ENCODE measurements at places on chromosomes 11 and 22.

DNA sequence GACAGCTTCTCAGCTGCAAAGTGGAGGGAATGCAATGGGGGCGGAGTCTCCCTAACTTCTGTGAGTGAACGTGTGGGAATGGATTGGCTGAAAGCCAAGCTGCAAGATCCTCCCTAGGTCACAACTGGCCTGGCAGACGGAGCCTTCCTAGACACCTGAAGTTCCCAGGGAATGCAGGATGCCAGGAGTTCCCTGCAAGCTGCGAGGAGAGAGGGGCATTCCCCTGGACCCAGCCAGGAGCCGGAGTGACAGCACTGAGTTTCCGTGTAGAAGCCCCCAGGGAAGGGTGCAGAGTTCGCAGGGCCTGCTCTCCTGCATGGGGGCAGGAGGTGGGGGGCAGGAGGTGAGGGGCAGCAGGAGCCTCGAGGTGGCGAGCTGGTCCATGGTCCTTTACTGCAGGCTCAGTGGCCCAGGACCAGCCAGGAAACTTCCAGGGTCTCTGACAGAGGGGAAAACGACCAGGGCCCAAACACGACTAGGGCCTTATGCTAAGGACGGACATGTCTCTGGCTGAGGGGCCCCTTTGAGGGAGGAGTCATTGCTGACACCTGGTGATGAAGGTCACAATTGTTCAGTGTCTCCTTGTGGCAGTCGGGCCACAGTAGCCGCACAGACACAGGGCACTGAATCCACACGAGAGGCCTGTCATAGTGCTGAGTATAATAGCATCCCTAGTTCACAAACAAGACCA is 141.4 kb downstream of the FBXO7 start:
- no peak for DNase-seq

DNA sequence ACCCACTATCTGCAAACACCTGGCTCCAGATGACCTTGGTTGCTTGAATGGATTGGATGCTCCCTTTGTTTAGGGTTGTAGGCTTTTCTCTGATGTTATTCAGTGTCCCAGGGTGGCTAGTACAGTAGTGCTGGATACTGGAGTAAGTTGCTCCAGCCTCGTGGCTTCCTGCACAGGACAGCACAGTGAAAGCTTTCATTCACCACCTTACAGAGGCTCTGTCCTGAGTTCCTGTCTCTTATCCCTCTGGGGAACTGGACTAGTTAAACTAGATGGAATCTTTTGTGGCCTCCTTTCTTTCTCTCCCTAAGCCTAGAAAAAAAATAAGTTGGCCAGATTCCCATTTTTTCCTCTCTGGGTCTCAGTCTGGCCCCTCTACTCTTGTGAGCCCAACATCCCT is 42.6 kb downstream of the MRPL48 start:
- DNase-seq = no peak

GRCh38 chr11:8484251-8484650 is 109.8 kb downstream of the STK33 start:
- DNase-seq = no peak

DNA sequence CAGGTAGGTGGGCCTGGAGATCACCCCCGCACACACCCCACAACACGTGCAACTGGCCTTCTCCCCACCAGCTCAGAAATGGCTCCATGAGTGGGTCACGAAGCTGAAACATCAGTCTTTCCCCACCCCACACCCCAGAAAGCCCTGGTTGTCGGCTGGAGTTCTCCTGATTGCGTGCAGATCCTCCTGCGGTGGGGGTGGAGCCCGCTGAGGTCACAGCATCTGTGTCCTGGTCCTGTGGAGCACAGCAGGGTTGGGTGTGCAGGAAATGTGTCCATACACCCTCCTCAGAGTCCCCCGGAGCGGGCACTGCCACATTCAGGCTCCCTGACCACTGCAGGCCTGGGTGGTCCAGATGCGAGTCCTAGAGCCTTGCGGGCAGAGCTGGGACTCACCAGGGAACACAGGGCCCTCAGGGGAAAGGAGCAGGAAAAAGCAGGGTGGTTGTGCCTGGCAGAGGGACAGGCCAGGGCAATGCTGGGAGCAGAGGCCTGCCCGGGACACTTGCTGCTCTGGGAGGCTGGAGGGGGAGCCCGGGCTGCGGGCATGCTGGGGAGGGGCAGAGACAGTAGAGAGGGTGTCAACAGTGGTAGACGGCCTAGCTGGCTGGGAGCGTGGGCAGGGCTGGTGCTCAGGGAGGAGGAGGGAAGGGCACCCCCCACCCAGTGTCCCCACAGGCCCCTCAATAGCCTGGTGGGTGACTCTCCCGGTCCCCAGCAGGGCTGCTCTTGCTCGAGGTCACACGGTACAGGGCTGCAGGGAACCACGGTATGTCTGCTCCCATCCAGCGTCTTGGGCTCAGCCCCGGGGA is 42.4 kb upstream of the PPARA start:
- DNase-seq = no peak

- DNase-seq = no peak
Measured at GRCh38 chr11:37689951-37690350, 1091.9 kb upstream of the RAG2 start.

DNA sequence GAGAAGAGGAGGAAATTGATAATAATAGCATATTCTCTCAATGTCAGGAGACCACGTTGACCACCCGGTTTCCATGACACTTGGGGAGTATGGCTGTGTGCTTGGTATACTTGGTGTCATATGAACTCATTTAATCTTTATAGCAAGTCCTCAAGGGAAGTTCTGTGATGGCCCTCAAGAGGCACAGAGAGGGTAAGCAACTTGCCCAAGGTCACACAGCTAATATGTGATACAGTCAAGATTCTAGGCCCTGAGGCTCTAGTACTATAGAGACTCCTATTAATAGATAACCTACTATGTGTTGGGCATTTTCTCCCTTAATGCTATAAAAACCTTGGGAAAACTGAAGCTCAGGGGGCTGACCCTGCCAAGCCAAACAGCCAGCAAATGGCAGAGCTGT is 10.6 kb upstream of the CACNG2 start:
- DNase-seq = no peak

- no peak for DNase-seq
Measured at GRCh38 chr11:63920126-63920938, 3.4 kb upstream of the RCOR2 start.

DNA sequence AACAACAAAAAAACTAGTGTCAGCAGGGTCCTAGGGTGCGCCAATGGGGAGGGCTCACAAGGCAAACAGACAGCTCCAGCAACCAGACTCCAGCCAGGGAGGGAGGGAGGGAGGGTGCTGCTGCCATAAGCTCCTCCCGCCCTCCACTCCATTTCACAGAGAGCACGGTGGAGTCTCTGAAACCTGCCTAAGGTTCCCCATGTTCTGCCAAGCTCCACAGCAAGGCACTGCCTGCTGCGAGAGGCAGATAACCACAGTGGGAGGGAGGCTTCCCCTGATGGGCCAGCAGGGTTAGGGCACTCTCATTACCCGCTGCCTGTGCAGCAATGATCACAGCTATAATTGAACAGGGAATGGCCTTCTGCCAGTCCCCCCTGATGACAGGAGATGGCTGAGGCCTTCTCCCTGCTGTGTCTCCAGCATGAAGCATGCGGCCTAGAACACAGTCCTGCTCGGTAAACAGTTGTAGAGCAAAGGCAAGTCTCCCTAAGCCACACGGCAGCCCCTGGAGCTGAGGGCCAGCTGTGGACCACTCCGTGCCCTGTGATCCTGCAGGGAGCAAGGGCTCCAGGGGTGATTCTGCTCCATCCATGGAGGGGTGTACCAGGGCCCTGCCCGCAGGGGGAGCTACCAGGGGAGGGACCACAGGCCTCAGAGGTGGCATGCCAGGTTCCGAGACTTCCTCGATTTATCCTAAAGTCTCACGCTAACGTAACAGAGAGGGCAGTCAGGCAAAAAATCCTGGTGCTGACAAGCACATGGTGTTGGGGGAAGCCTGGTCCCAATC is 42.9 kb downstream of the PC start:
- DNase-seq = no peak

DNA sequence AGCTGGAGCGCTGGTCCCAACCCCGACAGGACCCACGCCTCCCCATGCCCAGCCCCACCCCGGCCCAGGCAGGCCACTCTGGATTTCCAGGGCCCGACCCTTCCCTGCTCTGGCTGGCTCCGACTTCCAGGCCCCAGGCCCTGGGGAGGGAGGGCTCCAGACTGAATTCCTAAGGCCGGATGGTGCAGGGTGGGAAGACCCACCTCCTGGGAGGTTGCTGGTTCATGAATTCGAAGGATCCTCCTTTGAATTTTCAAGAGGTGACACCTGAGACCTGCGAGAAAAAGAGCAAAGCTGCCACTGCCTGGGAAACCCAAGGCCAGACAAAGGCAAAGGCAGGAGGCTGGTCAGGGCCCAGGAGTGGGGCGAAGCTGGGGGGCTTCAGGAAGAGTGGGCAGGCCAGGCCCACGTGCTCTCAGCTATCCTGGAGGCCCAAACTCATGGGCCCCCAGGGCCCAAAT is 47.0 kb upstream of the LINC01488 start:
- DNase-seq = no peak

- no peak for DNase-seq
Measured at GRCh38 chr11:28713850-28714249, 605.7 kb downstream of the METTL15 start.

DNA sequence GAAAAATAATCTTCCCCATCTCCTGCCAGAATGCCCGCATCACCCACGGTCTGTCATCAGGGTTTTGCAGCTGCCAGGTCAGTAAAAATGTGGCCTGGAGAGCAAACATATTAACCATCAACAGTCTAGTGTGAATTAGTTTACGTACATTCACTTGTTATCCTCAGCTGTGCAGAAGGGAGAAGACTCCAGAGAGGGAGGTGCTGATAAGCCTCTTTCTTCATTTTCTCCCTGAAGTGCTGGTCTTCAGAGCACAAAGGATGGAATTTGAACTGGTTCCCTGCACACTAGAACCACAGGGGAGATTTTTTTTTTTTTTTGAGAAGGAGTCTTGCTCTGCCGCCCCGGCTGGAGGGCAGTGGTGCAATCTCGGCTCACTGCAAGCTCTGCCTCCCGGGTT is 8.2 kb downstream of the FGF19 start:
- DNase-seq = no peak

GRCh38 chr22:29914165-29914564 is 31.2 kb downstream of the MTMR3 start:
- no peak for DNase-seq

- DNase-seq = no peak
Measured at GRCh38 chr11:76776472-76776871, 6.7 kb upstream of the TSKU start.

GRCh38 chr11:24078018-24078417 is 418.8 kb upstream of the LUZP2 start:
- DNase-seq = no peak

GRCh38 chr11:118792570-118793124 is 1.7 kb upstream of the DDX6 start:
- peak; percentile 35 for DNase-seq

DNA sequence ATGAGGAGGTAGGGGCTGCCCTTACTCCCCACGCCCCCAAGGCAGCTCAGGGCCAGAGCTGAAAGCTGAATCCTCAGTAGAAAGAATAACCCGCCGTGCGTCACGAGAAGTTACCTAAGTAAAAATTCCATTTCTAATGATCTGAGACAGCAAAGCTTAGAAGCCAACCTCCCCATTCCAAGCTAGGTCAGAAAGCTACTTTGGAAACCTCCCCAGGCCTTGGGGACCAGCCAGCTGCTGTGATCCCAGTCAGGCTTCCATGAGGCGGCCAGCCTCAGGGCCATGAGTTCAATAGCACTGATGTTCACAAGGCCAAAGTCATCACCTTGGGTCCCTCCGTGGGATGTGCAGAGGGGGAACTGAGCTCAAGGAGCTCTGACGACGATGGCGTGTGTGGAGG is 6.9 kb downstream of the SHISAL1 start:
- no peak for DNase-seq

DNA sequence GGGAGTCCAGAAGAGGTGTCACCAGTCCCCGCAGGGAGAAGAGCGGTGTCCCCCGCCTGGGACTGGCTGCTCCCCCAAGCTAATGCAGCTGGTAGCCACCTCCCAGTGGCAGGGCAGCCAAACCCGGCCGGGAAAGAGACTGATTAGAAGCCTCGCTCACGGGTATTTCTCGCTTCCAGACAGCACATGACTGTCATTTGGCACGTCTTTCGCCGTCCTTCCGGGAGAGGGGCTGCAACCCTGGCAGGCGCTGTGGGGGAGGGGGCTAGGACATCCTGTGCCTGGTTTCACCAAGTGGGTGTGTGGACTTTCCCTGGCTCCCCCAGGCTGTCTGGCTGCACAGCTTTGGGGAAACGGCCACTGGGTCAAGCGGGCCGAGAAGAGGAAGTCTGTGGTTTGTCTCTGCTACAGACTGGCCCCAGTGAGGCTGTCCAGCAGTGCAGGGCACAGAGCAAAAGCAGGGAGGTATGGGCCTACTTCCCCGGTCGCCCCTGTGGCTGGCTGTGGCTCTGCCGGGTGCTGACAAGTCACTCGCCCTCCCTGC is 3.8 kb downstream of the CD81 start:
- DNase-seq = no peak

- no peak for DNase-seq
Measured at GRCh38 chr11:123690485-123690884, 36.1 kb upstream of the SCN3B start.

GRCh38 chr11:100484948-100485347 is 202.1 kb upstream of the ARHGAP42 start:
- DNase-seq = no peak

GRCh38 chr22:49464037-49464436 is 363.6 kb downstream of the BRD1 start:
- DNase-seq = no peak

- no peak for DNase-seq
Measured at GRCh38 chr11:57182896-57183295, 1.1 kb downstream of the LRRC55 start.

GRCh38 chr11:93663021-93663420 is 1.5 kb downstream of the CEP295 start:
- no peak for DNase-seq

DNA sequence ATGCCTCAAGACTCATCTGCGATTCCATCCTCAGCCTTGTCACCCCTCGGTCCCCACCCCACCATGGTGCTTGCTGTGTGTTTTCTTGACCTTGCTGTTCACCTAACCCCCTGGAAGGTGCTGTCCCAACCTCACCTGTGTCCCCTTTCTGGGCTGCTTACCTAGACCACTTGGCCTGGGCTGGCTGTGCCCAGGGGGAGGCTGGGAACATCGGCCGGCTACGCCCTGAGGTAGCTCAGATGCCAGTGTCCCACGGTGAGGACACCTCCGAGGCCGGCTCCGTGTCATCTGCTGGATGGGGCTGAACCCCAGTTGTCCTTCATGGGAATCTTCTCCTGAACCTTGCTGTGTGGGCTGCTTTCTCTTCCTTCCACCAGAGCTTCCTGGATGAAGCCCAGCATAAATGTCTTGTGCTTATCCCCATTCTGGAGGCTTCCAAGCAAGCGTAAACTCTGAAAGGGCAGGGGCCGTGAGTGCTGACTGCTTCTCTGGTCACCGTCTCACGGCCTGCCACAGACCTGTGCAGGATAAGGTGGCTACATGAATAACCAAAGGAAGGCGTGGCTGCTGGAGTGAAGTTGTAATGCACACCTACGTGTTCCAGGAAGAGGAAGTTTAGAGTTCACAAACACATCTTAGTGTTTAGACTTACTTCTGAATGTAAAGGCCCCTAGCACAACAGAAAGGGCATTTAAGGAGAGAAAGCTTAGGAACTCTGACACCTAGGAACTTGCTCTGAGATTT is 724.3 kb downstream of the TBC1D22A start:
- no peak for DNase-seq

Measured in NCI-H446 (cell line).